Activated CD8-positive, alpha-beta memory T cell treated with anti-CD3 and anti-CD28 coated beads, Interleukin-2, amount 10 ng/mL, durations not matched to agents 7 days and 5 days (primary cell): ENCODE measurements at places on chromosomes 13 and 19. TPM values are rescaled to one million over a fixed set of nuclear protein-coding genes. Genes with fewer than 3 reads are reported as not detected.

DNA sequence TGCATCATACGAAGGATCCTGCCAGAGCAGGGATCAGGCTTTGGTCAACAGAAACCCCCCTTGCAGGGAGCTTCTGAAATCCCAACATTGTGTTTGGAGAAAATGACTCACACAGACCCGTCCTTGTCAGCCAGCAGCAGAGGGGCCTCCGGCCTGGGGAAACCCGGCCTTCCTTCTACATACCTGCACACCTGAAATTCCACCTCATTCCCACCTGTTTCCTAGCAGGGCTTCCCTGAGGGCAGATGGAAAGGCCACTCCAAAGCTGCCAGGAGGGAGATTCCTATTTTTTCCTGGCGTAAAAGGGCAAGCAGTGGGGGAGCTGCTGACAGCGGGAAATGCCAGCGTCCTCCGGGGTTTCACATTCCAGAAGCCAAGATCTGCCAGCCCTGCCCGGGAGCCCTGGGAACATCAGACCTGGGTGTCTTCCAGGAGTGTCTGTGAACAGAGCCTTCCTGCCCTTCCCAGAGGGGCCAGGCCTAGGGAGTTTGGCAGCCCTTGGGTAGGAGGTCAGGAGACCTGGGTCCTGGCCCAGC is 3.0 kb upstream of the IGFL1 start:
- peaks cover 7% of the 10 kb centered on the region for H3K4me1 ChIP-seq
- no peak for DNase-seq
- no peaks in the 10 kb centered on the region for H3K36me3 ChIP-seq

DNA sequence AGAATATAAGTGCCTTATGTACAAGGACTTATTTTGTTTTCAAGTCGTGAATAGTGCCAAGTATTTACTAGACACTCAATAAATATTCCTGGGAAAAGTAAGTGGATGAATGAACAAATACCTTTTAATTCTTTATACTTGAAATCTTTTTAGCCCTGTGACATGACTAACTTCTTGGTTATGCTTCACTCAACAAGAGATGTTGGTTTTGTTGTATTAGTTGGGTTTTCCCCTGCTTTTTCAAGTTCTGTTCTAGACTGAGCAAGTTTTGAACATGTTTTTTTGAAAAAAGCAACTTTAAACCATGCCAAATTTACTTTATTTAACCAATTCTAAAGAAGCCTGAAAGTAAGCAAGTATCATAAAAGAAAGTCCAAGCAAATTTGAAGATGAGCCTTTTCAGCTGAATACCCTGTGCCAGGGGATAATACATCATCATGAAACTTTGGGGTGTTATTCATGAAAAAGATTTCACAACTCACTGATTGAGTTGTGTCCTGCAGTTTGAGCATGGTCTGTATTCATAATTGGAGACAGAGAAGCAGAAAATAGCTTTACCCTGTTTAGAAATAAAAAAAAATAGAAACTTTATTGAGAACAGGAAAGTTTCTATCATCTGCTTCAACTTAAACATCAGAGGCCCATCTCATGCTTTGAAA is 11.1 kb downstream of the LMO7 start:
- H3K4me1 ChIP-seq, result no peaks in the 10 kb centered on the region
- no peak overlapping the region for H3K4me3 ChIP-seq
- H3K27ac ChIP-seq, result no peak overlapping the region
- DNase-seq, result no peak
- H3K36me3 ChIP-seq, result peaks cover 2% of the 10 kb centered on the region
- no peaks in the 10 kb centered on the region for H3K27me3 ChIP-seq

DNA sequence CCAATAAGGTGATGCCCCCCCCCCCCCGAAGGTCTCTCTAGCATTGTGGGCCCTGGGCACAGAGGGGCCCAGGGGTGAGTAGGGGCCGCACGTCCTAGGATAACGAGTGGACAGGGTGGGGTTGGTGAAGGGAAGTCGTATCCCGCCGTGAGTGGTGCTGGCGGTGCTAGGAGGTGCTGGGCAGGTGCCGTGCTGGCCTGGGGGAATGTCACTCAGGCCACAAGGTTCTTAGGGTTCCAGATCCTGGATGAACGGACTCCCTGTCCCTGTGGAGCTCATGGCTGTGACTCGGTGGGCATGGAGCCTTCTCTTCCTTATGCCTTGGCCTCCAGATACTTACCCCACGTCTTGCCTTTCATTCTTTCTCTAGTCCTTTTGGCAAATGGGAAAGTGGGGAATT is 157.4 kb upstream of the SOX1 start:
- no peaks in the 10 kb centered on the region for H3K27me3 ChIP-seq
- no peaks in the 10 kb centered on the region for H3K4me1 ChIP-seq
- no peaks in the 10 kb centered on the region for H3K36me3 ChIP-seq
- DNase-seq, result no peak
- H3K27ac ChIP-seq, result no peak overlapping the region

DNA sequence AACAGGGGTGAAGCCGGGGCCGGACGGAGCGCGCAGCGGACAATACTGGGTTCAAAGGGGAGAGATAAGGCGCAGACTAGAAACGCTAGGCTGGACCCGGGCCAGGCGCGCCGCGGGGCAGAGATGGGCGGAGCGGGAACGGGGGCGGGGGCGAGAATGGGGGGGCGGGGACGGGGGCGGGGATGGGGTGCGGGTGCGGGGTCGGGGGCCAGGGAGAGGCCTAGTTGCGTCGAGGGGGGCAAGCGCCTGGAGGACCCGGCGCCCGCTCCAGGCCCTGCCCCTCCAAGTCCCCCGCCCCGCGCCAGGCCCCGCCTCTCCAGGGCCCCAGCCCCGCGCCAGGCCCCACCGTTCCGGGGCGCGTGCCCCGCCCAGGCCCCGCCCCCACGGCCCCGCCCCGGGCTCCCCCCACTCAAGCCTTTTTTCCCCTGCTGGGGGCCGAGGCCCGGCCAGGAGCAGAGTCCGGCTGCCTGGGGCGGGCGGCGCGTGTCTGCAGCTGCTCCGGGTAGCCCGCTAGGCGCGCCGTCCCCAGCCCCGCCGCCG is at the start of gene CERS4:
Gene CERS4, plus strand, starts transcription at position 449 of the 540 bp plus-strand sequence. CDS start 41,707 bp downstream, outside the sequence.
- DNase-seq, result peak; percentile 81
- peak within 1 kb of the TSS; percentile 82 for H3K4me3 ChIP-seq
- H3K4me1 ChIP-seq, result peaks cover 18% of the 10 kb centered on the region
- peaks cover 2% of the 10 kb centered on the region for H3K36me3 ChIP-seq
- H3K27ac ChIP-seq, result peak within 1 kb of the TSS; percentile 89
- no peaks in the 10 kb centered on the region for H3K27me3 ChIP-seq

DNA sequence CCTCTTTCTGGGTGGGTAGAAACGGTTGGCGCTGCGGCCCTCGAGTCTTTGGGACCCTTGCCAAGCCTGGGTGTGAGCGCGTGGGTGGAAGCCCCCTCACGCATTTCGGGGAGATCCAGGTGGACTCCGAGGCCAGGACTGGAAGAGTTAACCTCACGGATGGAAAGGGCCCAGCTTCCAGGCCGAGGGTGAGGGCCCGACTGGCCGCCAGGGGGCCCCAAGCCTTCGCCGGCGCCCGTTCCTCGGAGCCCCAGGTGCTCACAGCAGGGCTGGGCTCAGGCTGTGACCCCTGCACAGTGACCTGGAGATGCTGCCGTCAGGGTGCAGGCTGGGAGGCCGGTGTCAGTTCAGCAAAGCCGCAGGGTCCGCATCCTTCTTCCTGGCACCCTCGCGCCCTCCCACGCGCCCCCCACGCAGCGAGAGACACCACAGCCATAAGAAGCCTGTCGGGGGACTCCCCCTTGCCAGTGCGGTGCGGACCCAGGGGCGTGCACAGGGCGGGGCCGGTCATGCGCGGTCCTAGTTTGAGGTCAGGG is 34.2 kb upstream of the TMEM255B start:
- peak; percentile 88 for DNase-seq
- H3K4me1 ChIP-seq, result peaks cover 5% of the 10 kb centered on the region
- H3K4me3 ChIP-seq, result peak overlapping the region; percentile 73
- H3K27me3 ChIP-seq, result peaks cover 7% of the 10 kb centered on the region
- H3K36me3 ChIP-seq, result no peaks in the 10 kb centered on the region

DNA sequence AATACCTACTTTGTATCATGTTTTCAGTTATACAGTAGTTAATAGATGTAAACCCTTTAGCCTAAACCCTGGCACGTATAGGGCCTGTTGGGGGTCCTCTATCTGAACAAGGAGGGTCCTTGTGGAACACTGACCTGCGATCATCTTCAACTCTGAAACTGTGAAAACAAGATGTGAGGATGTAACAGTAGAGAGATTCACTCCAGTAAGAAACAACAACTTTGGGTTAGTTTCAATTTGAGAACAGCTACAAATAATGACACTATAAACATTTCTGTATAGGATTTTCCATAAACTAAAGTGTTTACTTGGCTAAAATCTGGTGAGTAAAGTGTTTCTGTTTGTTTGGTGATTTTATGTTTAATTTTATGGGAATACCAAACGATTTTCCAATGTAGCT is 2.1 kb downstream of the CLC start:
- H3K36me3 ChIP-seq, result peaks cover 3% of the 10 kb centered on the region
- DNase-seq, result no peak
- peaks cover 24% of the 10 kb centered on the region for H3K4me1 ChIP-seq

GRCh38 chr19:10091370-10091687 is 5.2 kb downstream of the SHFL start:
- peaks cover 45% of the 10 kb centered on the region for H3K4me1 ChIP-seq
- no peak overlapping the region for H3K4me3 ChIP-seq
- peak overlapping the region; percentile 81 for H3K27ac ChIP-seq
- no peak for DNase-seq
- no peaks in the 10 kb centered on the region for H3K27me3 ChIP-seq

GRCh38 chr13:78540058-78540457 is 63.3 kb downstream of the POU4F1 start:
- peaks cover 3% of the 10 kb centered on the region for H3K27me3 ChIP-seq
- H3K4me1 ChIP-seq, result no peaks in the 10 kb centered on the region
- DNase-seq, result no peak
- no peak overlapping the region for H3K4me3 ChIP-seq
- no peaks in the 10 kb centered on the region for H3K36me3 ChIP-seq
- H3K27ac ChIP-seq, result no peak overlapping the region

DNA sequence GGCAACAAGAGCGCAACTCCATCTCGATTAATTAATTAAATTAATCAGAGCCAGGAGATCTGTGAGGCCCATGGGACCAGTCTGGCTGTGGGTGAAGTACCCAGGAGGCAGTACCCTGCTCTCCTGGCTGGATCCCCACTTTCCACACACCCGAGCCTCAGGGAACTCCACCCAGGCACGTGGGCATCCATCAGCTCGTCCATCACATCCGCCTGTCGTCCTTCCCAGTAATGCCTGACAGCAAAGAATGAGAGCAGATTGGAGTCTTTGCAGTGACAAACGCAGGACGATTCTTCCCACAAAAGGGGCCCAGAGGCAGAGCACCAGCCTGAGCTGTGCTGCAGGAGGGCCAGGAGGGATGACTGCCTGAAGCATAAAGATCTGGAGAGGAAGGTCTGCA is 35.8 kb downstream of the VSTM2B start:
- no peak overlapping the region for H3K4me3 ChIP-seq
- H3K27ac ChIP-seq, result no peak overlapping the region
- peaks cover 4% of the 10 kb centered on the region for H3K4me1 ChIP-seq
- H3K36me3 ChIP-seq, result peaks cover 2% of the 10 kb centered on the region

Gene PTH2
- total RNA-seq, result not detected

GRCh38 chr13:93080587-93080986 is 146.0 kb upstream of the GPC6 start:
- H3K27me3 ChIP-seq, result no peaks in the 10 kb centered on the region
- DNase-seq, result no peak
- no peak overlapping the region for H3K27ac ChIP-seq
- H3K36me3 ChIP-seq, result no peaks in the 10 kb centered on the region

DNA sequence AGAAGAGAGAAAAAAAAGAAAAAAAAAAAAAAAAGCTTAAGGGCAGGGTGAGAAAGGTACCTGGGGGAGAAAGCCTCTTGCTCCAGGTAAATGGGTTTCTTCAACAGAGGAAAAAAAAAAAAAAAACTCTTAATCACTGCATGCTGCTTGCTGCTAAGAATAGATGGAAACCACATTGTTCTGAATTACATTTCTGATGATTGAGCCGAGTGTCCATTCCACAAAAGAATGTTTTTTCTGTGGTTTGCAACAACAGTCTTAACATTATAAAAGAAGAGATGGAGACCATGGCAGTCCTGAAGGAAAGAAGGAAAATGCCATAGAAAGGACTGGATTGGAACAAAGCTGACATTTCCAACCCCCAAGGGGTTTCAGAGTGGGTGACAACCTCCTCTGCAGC is 1312.7 kb downstream of the SLITRK1 start:
- H3K4me3 ChIP-seq, result no peak overlapping the region
- DNase-seq, result no peak

Gene FAM216B
- not detected for total RNA-seq

GRCh38 chr13:49373716-49374115 is 70.1 kb downstream of the CAB39L start:
- H3K36me3 ChIP-seq, result no peaks in the 10 kb centered on the region
- no peak overlapping the region for H3K27ac ChIP-seq
- H3K27me3 ChIP-seq, result peaks cover 3% of the 10 kb centered on the region
- no peaks in the 10 kb centered on the region for H3K4me1 ChIP-seq
- DNase-seq, result no peak

Gene PRSS57
- total RNA-seq, result 0.59 TPM

DNA sequence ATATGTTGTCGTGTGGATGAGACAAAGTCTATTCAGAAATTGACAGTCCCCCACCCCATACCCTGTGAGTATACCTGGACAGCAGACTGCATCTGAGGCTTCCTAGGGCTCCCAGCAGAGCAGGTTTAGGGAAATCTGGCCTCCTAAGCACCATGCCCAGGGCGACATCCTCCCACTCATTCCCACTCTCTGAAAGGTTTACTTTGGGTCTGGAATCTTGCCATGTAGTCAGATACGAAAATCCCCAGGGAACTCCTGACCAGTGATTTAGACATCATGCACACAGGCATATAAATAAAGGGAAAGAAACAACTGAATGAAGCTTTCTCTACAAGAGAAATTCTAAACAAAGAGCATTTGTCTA is 717 bp upstream of the NALCN start:
- H3K4me3 ChIP-seq, result no peak overlapping the region
- no peak overlapping the region for H3K27ac ChIP-seq
- H3K36me3 ChIP-seq, result no peaks in the 10 kb centered on the region
- H3K27me3 ChIP-seq, result peaks cover 44% of the 10 kb centered on the region
- no peak for DNase-seq

DNA sequence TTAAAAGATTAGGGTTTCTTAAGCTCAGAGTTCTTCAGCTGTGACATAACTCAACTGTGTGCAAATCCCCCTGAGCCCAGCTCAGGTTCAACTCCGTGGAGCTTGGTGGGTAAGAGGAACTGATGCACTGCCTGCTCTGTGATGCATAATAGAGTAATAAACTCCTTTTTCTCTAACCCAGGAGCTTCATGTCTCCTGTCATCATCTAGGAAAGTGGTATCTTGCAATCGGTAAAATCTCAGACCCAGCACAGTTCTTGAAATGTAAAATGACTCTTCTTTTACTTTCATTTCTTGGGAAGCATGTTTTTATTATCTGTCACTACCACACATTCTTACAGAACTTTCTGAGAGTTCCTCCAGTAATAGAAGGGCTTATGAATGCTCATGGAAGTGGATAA is 123.8 kb upstream of the PCDH9 start:
- DNase-seq, result no peak
- no peaks in the 10 kb centered on the region for H3K27me3 ChIP-seq
- H3K27ac ChIP-seq, result no peak overlapping the region
- no peak overlapping the region for H3K4me3 ChIP-seq

- peaks cover 36% of the 10 kb centered on the region for H3K27me3 ChIP-seq
- no peak overlapping the region for H3K4me3 ChIP-seq
- H3K36me3 ChIP-seq, result peaks cover 3% of the 10 kb centered on the region
- peaks cover 24% of the 10 kb centered on the region for H3K4me1 ChIP-seq
Observed at GRCh38 chr19:10006335-10006708, 4.0 kb downstream of the COL5A3 start.
